AG04450 (cell line): ENCODE measurements at places on chromosomes 12 and 14. TPM values are rescaled to one million over a fixed set of nuclear protein-coding genes. Genes with fewer than 3 reads are reported as not detected.

The LRFN5 gene
- polyA plus RNA-seq: 3.2 and 3.3 TPM in 2 replicates

The GNB3 gene
- polyA plus RNA-seq: 3.4 and 3.6 TPM in 2 replicates

The P2RX2 gene
- not detected in 2 replicates for polyA plus RNA-seq

The TAS2R7 gene
- polyA plus RNA-seq: not detected in 2 replicates

The ETFBKMT gene
- 2.0 and 2.1 TPM in 2 replicates for polyA plus RNA-seq

GRCh38 chr14:29030970-29031369 is 264.4 kb downstream of the FOXG1 start:
- DNase-seq: no peak

DNA sequence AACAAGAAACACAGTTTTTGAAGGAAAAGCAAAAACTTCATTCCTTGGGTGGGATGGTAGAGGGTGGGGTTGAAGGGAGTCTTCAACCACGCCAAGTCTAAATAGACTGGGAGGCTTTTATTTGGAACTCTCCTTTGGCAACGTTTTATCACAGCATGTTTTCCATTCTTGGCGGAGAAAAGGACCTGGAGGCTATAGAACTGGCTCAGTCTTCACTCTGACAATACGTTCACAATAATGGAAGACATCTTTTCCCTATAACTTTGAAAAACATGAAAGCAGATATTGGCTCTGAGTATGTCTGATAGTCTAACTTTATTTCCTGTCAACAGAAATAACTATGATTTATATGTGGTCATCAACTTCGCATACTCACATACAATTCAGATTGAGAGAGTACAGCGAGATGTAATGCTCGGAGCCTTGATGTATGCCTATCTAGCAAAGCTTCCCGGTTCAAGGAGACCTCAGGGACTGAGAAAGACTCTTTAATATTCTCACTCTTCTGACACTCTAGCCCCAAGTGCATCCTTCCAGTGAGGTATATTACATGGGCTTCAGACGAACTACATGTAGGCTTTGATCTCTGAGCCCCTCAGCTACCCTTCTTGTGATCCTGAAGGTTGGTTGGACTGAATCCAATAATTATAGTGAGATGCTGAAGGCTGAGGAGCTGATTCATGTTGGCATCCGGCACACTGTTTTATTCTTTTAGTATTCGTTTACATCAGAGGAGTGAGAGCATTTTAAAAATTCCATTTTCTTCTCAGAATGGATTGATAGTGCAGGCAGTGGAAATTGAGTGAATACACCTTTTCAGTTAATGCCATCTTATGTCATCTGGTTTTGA is 14.0 kb downstream of the TMEM30B start:
- no peak for DNase-seq

DNA sequence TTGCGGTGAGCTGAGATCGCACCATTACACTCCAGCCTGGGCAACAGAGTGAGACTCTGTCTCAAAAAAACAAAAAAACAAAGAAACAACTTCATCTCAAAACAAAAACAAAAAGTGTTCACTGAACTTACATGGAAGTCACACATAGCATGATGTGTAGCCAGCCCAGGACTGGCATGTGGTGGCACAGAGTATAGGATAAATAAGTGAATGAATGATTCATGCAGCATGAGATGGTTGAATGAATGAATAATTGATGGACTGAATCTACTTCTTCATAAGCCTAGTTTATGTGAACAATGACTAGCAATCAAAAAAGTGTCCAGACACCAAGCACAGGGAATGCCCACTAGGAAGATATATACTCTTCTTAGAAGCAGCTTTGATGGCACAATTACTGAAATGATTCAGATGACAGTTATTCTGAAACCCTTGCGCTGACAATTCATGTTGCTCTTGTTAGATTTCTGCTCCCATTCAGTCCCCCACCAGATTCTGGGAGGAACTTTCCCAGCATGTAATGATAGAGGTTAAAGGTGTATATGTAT is 31.6 kb upstream of the SERPINA6 start:
- DNase-seq: no peak

- DNase-seq: no peak
Observed at GRCh38 chr14:97604731-97605130, 807.5 kb downstream of the VRK1 start.

GRCh38 chr14:22375321-22375930 is 213.6 kb downstream of the DAD1 start:
- peak; percentile 39 for DNase-seq

DNA sequence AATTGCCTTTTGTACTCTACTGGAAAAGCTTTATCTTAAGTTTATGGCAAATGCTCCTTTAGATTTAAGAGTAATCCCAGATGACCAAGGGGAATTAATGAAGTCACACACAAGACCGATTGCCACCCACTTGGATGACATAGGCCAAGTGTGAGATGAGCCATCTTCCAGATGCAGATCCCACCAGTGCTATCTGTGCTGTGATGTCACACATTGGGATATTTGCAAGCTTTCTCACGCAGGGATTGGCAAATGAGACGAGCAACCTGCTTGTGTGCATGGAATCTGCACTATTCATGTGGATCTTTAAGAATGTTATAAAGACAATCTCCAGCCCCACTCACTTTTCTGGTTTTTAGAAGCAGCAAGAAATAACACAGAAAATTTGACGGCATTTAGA is 602.1 kb upstream of the TMEM132C start:
- no peak for DNase-seq

DNA sequence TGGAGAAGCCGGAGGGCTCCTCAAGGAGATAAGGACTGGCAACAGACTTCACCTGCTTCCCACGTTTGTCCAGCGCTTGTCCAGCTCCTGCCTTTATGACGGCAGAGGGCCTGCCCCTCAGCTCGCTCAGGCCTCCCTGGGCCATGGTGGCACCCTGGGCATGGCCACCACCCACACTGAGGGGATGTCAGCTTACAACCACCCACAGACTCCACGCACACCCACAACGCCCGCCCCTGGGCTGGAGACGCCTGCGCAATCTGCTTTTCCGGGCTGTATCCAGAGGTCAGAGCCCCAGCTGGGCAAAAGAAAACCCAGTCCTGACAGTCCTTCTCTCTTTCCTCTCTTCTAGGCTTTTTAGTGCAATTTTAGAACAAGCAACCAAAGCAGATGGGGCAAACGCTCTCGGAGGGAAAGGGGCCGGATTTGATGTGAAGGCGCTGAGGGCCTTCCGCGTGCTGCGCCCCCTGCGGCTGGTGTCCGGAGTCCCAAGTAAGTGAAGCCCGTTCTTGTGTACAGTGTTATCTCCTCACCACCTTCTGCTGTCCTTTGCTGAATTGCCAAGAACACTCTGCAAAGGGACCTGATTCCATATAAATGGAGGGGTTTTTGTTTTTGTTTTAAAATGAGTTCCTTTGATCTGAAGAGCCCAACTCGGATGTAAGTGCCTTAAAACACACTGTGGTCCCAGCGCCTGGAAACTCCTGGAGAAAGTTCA is 337.4 kb upstream of the FKBP4 start:
- no peak for DNase-seq

- DNase-seq: no peak
Observed at GRCh38 chr14:71395636-71396035, 488.4 kb downstream of the PCNX1 start.

- no peak for DNase-seq
Observed at GRCh38 chr12:3725388-3726115, 27.4 kb downstream of the CRACR2A start.

DNA sequence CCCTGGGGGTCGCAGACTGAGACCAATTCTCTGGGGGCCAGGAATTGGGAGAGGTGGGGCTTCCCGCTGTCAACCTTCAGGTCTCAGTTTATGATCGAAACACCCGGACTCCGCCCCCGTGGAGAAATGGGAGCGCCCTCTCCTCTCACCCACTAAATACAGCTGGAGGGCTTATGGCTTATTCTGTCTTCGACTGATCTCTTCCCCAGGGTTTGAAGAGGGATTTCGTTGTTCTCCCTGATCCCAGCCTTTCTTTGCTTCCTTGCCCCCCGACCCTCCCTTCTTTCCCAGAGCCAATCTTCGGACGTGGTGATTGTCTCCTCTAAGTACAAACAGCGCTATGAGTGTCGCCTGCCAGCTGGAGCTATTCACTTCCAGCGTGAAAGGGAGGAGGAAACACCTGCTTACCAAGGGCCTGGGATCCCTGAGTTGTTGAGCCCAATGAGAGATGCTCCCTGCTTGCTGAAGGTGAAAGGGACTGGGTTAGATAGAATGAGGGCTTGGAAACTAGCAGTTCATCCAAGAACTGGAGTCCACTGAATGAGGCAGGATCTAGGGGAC is 607 bp downstream of the OS9 start:
- DNase-seq: no peak

- peak; percentile 11 for DNase-seq
Observed at GRCh38 chr12:60394665-60395064, 798.8 kb downstream of the SLC16A7 start.

DNA sequence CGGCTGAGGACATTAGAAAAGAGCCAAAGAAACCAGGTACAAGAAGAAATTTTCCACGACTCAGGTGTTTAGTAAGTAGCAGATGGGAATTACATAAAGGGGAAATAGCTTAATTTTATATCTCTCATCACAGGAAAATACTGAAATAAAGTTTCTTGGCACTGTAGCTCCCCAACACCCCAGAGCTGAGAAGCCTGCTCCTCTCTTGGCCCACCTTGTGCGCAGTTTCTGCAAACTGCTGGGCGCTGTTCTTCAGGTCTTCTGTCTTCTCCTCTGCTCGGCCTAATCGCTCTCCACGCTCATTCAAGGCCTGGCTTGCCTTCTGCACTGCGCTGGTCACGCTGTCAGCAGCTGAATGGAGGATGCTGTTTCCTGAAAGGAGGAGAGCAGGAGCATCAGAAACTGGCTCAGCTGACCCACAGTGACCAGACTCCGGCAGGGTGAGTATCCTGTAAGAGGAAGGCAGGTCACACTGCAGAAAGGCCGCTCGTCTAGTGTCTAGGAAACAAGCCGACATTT is 184.9 kb upstream of the GZMB start:
- no peak for DNase-seq

DNA sequence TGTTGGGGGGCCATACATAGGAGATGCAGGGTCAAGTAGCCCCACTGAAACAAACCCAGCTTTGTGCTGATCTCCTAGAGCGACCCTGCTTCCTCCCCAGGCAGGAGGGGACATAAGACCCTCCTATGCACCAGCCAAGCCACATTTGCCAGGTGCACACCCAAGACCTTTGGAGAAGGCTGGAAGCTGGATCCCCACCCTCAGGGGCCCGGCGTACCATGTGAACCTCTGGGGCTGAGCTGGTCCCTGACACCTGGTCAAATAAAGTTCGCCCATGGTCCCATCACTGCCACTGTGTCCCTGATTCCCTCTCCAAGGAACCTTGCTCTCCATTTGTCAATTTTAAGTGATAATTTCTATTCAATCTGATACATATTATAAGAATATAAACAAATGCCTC is 162.1 kb upstream of the VASH1 start:
- no peak for DNase-seq

DNA sequence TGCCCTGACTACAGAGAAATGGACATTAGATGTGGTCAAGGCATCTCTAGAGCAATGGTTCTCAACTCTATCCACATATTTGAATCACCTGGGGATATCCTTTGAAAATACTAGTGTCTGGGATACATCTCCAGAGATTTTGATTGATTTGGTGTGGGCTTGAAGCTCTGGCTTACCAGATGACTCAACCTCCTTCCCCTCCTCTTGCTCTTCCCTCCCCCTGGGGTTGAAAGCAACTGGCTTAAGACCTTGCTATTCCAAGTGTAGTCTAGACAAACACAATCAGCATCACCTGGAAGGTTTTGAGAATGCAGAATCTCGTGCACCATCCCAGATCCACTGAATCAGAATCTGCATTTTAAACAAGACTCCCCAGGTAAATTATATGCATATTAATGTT is 183.8 kb downstream of the DAD1 start:
- DNase-seq: no peak
